Pancreas (tissue), 10 donors: ENCODE measurements at places on chromosomes 1 and 21. TPM values are rescaled to one million over a fixed set of nuclear protein-coding genes. Genes with fewer than 3 reads are reported as not detected.

GRCh38 chr1:6794164-6794563 lies 8.9 kb downstream of the CAMTA1 start:
- no peak overlapping the region for H3K27ac ChIP-seq
- no peaks in the 10 kb centered on the region for H3K27me3 ChIP-seq
- no peak for DNase-seq
- no peaks in the 10 kb centered on the region for H3K36me3 ChIP-seq
- H3K4me1 ChIP-seq = peaks cover 8% of the 10 kb centered on the region
- H3K4me3 ChIP-seq = no peak overlapping the region

DNA sequence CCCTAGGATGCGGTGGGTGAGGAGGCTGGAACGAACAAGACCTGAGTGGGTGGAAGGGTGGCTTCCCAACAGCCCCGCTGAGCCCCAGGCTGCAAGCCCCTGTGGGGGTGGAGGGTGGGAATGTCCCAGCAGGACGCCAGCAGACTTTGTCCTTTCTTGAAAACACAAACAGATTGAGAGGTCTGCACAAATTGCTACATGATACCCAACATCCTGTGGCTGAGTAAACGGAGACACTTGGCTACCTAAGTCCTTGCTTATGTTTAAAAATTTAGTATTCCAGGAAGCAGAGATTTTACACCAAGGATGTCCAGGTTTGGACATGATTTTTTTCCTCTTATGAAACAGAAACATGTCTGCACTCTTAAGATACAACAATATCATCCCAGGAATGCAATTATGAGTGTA lies 11.8 kb upstream of the F3 start:
- no peak for DNase-seq
- H3K36me3 ChIP-seq = no peaks in the 10 kb centered on the region
- no peaks in the 10 kb centered on the region for H3K4me1 ChIP-seq
- H3K27me3 ChIP-seq = no peaks in the 10 kb centered on the region
- H3K27ac ChIP-seq = no peak overlapping the region

The RHD gene
- not detected for total RNA-seq

The SYT14 gene
- 1.0 TPM for total RNA-seq

The NCF2 gene
- total RNA-seq = 14.1 TPM
